ENCODE measurements at places on chromosomes 7 and 10. TPM values are rescaled to one million over a fixed set of nuclear protein-coding genes. Genes with fewer than 3 reads are reported as not detected.

DNA sequence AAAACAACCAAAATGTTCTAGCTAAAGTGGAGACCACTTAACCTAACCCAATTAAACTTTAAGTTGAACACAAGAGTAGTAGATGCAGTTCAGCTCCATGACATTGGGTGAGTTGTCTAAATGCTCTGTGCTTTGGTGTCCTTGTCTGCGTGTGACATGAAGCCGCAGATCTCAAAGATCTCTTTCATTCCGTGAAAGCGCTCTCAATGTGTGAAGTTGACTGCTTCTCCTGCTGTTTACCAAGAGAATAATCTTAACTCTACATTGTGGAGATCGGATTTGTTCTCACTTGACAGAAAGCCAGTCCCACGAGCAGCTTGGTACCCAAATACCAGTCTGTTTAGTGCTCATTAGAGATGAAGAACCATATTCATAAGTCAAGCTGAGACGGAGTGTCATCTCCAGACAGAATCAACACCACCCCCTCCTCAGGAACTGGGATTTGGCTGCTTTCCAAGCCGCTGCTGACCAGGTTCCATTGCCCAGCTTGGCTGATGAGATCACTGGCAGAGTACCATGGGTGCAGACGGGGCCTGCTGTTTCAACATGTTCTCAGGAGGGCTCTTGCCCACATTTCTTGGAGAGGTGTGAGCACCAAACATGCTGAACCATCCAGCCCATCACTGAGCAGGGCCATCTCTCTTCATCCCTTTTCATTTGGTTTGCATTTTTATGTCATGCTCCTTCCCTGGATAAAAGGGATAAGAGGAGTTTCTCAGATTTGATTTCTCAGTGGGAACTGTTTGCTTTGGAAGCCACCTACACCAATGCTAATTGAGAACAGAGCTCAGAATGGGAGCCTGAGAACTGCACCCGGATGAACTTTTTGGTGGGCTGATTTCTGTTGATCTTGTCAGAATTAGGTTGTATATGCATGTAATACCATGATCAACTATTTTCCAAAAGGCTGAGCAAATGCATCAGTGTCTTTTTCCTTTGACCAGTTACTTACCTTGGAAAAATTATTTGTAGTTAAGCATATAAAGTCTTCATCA lies 95.8 kb upstream of the AGBL3 start:
- DNase-seq, result peak; percentile 63

Gene FKBP9
- polyA plus RNA-seq, result 364 TPM

Gene SLC29A4
- polyA plus RNA-seq, result 0.37 TPM

Gene TFPI2
- 706 TPM for polyA plus RNA-seq

- DNase-seq, result no peak
Observed at GRCh38 chr7:17120756-17121155, 177.7 kb upstream of the AHR start.

DNA sequence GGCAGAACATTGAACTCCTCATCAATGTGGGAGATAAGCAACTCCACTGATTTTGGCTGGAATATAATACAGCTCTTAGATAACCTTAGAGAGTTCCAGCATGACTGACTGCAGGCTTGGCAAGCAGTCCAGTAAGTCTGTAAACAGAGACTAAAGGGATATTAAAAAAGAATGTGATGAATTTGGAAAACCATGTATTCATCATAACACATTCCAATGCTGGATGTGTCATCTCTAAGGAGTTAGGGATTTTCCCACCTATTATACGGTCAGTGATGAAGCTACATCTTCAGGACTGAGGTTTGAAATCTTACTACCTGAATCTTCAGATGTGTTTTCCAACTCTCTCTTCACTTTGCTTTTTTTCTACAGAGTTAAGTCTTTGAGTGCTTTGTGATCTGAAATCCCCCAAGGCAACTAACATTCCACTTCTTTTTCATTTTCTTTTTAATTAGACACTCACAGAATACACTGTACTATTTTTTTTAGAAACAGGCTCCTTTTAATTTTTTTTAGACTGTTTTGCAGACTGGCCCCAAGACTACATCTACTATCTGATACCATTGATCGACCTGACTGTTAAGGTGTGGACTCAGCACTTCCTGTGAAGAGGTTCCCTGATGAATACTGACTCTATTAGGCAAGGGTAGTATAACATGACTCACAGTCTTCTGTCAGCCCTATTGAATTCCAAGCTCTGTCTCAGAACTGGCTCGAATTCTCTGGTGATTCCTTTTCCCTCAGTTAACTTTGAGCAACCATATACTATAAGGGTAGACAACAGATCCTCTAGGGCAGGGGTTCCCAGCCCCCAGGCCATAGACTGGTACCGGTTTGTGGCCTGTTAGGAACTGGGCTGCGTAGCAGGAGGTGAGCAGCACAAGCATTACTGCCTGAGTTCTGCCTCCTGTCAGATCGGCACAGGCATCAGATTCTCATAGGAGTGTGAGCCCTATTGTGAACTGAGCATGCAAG lies 678.2 kb downstream of the GRM8 start:
- peak; percentile 10 for DNase-seq

- peak; percentile 90 for DNase-seq
Observed at GRCh38 chr7:17690030-17690429, 250.3 kb downstream of the SNX13 start.

Gene IGFBP1
- 0.34 TPM for polyA plus RNA-seq

Gene ACSM6
- not detected for polyA plus RNA-seq

Gene EGFR
- 48.7 TPM for polyA plus RNA-seq

DNA sequence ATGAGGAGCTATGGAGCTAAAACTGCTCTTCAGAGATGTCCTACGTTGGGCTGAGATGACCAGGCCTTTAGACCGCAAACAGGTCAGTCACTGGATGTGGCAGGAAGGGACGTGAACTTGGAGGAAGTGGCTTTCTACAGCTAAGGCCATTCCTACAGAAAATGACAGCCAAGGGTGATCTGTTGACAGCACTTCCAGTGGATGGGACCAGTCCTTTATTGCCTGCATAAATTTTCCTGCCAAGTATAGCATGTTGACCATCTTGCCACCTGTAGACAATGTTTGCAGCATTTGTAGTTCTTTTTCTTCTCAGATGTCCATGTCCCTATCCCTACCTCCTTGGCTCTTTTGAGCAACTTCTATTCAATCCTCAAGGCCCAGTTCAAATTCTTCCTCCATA lies 3.4 kb downstream of the LIPM start:
- no peak for DNase-seq

Gene TSPAN15
- polyA plus RNA-seq, result 0.29 TPM

DNA sequence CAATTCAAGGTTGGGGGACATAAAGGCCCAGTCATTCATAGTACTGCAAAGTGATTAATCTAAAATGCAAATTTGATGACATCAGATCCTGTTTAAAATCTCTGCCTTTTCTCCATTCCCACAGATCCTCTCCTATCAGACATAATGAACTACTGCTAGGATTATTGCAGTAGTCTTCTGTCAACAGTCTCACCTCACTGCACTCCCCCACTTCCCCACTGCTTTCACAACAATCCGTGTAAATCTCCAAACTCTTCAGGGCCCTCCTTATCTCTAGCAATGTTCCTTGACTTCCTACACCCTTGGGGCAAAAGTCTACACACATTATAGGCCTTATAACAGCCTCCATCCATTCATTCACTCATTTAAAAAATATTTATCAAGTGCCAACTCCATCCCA lies 112.4 kb downstream of the KBTBD2 start:
- DNase-seq, result no peak

GRCh38 chr7:111855161-111855841 lies 293.0 kb upstream of the IMMP2L start:
- peak; percentile 85 for DNase-seq

Gene HECW1
- 2.0 TPM for polyA plus RNA-seq

Gene OR2A42
- not detected for polyA plus RNA-seq

- DNase-seq, result peak; percentile 93
Observed at GRCh38 chr7:13800694-13801448, 188.6 kb downstream of the ETV1 start.

DNA sequence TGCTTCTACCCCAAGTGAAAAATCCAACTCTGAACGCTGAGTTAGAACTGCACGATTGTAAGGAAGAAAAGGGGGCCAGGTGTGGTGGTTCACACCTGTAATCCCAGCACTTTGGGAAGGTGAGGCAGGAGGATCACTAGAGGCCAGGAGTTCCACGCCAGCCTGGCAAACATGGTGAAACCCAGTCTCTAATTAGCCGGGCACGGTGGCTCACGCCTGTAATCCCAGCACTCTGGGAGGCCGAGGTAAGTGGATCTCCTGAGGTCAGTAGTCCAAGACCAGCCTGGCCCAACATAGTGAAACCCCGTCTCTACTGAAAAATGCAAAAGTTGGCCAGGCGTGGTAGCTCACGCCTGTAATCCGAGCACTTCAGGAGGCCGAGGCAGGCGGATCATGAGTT lies 9.0 kb downstream of the GUSB start:
- DNase-seq, result no peak

DNA sequence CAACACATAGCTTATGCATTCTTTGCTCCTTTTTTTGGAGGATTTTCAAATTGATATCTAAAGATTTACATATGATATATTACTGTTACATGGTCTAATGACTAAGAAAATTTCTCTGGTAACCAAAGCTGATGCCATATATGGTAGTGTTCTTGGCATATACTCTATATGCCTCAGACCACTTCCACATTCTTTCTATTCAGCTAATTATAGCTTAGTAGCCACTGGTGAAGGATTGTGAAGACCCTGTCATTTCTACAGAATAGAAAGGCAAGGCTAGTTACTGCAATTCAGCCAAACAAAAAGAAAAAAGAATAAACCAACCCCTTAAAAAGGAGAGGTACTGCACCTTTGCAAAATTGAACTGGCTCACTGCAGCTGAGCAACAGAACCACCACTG lies 3.7 kb downstream of the PURB start:
- peak; percentile 78 for DNase-seq

DNA sequence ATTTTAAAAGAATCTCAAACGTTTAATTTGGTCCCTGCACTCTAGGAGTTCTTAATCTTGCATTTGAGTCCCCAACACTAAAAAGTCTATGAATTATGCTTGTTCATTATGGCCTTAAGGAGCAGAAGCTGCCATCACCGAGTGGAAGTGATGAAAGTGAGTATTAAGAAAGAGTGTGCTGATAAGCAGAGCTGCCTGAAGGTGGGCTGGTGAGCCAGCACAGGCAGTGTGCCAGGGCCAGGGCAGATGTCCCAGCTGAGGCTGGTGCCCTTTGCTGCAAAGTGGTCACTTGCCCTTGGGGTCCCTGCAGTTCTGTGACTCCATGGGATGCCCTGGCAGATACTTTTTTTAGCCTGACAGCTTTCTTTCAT lies 72.9 kb upstream of the LOXL4 start:
- DNase-seq, result peak; percentile 42

Gene SLC16A9
- polyA plus RNA-seq, result not detected

Gene GSTK1
- polyA plus RNA-seq, result 149 TPM

Gene SLC13A1
- polyA plus RNA-seq, result not detected

DNA sequence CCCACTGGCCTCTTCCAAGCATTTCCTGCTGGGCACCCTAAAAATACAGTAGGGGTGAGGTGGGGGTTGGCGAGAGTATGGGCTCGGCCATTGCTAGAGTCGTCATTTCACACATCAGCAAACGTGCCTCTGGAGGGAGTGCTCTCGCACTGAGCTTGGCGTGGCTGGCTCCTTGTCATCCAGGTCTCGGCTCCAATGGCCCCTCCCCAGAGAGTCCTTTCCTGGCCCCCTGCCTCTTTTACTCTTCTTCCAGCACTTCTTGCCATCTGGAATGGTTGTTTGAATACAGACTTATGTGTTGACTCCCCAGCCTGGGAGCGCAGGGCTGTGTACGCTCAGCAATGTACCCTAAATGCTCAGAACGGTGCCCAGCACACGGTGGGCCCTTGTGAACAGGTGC lies 18.8 kb downstream of the UNC5B start:
- no peak for DNase-seq

DNA sequence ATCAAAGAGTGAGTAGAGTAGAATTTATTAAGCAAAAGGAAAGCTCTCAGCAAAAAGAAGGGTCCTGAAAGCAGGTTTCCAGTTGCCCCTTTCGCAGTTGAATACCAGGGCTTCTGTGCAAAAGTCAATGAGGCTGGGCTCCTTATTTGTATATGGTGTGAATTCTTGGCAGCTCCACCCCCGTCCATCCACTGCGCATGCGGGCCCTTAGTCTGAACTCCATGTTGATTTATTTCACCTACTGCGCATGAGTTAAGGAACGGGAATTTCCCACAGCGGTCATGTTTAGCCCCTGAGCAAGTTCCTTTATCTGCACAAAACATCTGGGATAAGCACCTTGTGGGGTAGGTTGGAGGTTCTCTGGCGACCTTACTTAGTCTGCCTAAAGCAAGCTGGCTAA lies 325.6 kb downstream of the ZWINT start:
- no peak for DNase-seq

DNA sequence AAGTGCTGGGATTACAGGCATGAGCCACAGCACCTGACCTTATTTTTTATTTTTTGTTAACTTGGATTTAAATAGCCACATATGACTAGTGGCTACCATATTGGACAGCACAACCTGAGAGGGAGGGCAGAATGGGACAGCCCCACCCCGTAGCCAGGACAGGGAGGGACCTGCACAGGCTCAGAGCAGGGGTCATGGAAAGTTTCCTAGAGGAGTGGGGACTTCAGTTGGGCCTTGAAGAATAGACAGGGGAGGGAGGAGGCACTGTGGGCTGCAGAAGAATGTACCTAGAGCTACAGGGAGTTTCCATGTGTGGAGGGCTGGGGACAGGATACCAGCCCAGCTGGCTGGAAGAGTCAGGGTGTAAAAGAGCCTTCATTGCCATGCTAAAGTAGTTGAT lies 8.8 kb downstream of the TRIM8 start:
- DNase-seq, result no peak

Gene PRR15
- polyA plus RNA-seq, result 9.2 TPM
